Caco-2 (cell line): ENCODE measurements at places on chromosomes 4 and X. TPM values are rescaled to one million over a fixed set of nuclear protein-coding genes. Genes with fewer than 3 reads are reported as not detected.

GRCh38 chr4:104976262-104976661, 170.4 kb upstream of the TET2 start:
- DNase-seq = no peak

DNA sequence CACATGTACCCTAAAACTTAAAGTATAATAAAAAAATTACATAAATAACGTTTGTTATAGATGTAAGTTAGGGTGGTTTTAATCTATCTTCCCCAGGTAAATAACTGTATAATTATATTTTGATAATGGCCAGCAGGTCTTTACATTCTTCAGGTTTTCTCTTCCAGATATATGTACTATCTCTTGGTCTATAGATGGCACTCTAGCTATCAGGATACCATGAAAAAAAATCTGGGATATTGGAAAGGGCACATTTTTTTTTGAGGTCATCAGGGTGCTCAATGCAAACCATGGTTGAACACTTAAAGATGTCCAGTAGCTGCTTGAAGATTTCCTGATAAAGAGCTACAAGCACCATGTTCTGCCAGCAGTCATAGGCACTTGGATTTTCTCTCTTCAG, 15.6 kb upstream of the ADH4 start:
- no peak for DNase-seq

GRCh38 chr4:80678413-80678812, 342.9 kb downstream of the CFAP299 start:
- no peak for DNase-seq

Gene SSX2
- not detected in 2 replicates for total RNA-seq

Gene ZNF185
- total RNA-seq = 4.2 and 5.9 TPM in 2 replicates

Gene RRAGB
- total RNA-seq = 9.5 and 10.8 TPM in 2 replicates

Gene TXLNG
- 18.2 and 18.3 TPM in 2 replicates for total RNA-seq
